ENCODE measurements at places on chromosomes 3 and 15.

GRCh38 chr3:107988460-107989175, 102.2 kb downstream of the CD47 start:
- peak; percentile 40 for DNase-seq

DNA sequence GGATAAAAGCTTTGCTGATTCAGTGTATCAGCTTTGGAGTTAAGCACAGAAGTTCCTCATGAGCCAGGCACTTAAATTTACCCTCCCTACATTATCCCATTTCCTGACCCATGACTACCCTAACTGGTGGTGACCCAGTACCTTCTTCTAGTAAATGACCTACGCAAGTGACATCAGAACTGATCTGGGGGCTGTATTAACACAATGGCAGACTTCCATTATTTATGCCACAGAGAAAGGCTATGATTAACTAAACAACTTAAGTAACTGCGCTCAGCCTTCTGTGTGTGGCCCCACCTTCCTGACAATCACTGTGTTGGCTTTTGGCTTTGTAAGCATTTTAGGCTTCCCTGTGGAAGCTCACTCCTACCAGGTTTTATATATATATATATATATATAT, 1.9 kb downstream of the MB21D2 start:
- DNase-seq, result no peak

- DNase-seq, result no peak
These were observed 2.4 kb downstream of the SKOR1 start for GRCh38 chr15:67827562-67828277.

DNA sequence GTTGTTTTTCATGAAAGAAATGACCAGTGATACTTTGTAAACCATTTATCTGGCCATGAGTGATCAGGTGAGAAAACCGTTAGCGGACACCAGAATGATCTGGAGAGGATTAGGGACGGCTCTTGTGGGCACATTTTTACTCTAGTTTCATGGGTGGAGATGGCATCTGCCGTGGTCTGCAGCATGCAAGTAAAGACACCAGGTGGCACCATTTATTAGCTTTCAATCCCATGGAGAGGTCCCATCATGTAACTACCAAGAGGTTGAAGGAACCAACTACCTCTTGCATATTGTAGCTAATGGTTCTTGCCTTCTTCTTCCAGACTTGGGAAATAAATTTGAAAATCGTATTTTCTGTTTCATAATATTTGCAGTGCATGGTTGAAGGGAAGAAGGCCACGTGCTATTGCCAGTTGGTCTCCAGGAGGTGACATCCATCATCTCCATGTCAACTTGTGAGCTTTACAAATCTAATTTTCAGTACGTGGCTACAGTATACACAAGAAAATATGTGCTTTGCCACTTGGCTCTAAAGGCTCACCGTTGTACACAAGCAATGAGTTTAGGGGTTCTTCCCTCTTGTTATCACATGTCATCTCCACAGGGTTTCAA, 1.5 kb upstream of the MAPKBP1 start:
- peak; percentile 61 for DNase-seq

- no peak for DNase-seq
These were observed 42.3 kb downstream of the SLC12A1 start for GRCh38 chr15:48248414-48248813.

- no peak for DNase-seq
These were observed 29.5 kb downstream of the GTF2E1 start for GRCh38 chr3:120772081-120772480.

DNA sequence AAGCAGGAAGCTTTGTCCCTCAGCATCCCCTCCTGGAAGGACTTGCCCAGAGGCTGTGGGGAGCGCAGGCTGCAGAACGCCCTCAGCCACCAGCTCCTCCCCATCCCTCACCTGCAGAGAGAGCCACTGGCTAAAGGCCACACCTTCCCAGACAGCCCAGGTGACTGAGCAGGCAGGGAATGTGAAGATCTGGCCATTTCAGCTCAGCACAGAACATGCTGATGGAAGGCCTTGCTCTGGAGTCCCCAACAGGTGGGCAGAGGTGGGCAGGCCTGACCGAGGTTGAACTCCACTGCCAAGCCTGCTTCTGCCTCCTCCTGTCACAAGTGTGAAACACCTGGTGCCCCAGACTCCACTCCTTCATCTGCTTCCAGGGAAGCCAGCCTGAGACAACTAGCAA, 50.7 kb upstream of the SEC61A1 start:
- DNase-seq, result no peak

DNA sequence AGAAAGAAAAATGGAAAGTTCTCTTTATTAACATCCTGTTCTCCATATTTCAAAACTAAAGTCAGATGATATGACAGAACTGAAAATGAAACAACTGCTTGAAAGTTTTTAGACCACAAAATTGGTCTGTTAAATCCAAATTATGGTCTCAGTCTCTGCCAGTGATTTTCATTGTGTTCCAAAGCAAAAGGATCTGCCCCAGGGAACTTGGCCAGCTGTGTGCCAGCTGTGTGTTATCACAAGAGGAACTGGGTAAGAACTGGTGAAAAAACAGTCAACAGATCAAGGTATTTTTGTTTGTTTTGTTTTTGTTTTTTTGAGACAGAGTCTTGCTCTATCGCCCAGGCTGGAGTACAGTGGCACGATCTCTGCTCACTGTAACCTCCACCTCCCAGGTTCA, 323.3 kb downstream of the CTNNB1 start:
- DNase-seq, result no peak

- DNase-seq, result no peak
These were observed 84.8 kb upstream of the FOXB1 start for GRCh38 chr15:59918994-59919951.
